ENCODE measurements at places on chromosomes 16 and 17.

DNA sequence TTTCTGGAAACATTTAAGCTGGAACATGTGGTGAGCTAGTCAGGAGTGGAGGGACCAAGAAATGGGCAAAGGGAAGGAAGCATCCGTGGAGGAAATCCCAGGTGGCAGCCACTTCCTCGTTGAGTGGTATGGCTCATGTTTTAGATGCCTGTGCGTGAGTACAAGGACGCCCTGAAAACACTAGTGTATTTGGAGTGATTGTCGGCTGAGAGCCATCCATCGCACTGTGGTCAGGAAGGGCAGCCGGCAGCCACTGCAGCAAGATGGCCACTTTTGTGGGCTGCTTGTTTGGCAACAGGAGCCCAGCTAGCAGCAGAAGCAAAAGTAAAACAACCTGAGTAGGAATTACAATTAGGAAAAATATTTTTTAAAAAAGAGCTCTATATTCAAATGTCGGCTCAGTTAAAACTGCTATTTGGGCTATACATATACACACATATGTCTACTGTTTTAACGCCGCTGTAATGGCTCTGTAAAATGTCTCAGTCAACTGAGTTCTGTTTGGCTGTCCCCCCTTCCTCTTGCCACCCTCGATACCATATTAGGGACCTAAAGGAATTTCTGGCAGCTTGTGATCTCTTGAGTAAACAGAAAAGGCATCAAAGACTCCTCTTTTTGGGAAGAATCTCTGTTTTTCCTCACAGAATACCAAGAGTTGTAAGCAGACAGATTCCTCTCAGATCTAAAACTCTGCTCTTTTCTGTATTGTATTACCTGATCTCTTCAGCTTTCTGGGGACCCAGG lies 39.2 kb downstream of the BRD7 start:
- DNase-seq: no peak
- H3K36me3 ChIP-seq: peaks cover 52% of the 10 kb centered on the region
- H3K27me3 ChIP-seq: no peaks in the 10 kb centered on the region

DNA sequence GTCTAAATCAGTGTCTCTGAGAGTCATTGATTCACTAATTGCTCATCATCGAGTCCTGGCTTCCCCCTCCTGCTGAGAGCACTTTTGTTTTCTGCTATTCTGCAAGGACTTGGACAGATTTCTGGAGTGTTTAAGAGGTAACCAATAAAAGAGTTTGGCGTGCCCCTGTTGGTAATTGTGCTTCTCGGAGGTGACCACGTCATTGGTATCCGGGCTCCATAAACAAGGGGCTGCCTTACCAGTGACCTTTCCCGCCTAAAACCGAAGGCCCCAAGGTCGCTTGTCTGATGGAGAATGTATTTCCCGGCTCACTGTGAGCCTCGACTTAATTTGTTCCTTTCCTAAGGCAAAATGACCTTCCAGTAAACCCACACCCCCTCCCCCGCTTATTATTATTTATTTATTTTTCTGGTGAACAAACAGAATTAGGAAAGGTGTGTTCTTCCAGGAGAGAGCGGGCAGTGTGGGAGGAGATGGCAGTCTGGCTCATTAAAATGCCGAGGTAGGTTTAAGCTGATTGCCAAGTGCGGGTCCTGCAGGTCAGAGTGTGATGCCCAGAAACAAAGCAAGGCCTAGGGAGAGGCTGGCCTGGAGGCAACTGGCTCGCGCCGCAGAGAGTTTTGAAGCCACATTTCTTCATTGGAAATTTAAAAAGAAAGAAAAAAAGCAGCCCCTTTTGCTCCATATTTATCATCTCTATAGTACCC lies 30.2 kb downstream of the MSI2 start:
- H3K4me3 ChIP-seq: no peak overlapping the region
- no peak for DNase-seq
- no peak overlapping the region for H3K27ac ChIP-seq
- H3K36me3 ChIP-seq: peaks cover 20% of the 10 kb centered on the region
- H3K4me1 ChIP-seq: peaks cover 47% of the 10 kb centered on the region
- no peaks in the 10 kb centered on the region for H3K27me3 ChIP-seq

DNA sequence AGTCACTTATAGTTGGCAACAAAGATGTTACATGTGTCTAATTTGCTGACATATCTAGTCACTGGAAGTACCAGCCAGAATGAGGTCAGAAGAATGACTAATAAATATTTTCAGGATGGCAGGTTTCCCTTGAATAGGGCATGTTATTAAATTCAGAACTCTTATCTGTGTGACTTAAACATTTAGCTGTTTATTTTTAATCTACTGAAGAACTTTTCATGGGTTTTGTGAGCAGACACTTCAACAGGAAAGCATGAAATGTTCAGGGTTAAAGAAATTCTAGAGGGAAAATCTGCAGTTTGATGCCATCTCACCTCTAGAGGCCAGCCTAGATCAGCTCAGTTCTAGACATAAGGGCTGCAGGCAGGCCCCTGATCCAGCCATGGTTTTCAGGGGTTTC lies 13.2 kb downstream of the JPT2 start:
- H3K36me3 ChIP-seq: peaks cover 61% of the 10 kb centered on the region
- peaks cover 10% of the 10 kb centered on the region for H3K4me1 ChIP-seq
- H3K4me3 ChIP-seq: no peak overlapping the region

- H3K4me3 ChIP-seq: peak within 1 kb of the TSS; percentile 55
- peaks cover 11% of the 10 kb centered on the region for H3K27me3 ChIP-seq
- no peak within 1 kb of the TSS for H3K27ac ChIP-seq
- no peaks in the 10 kb centered on the region for H3K36me3 ChIP-seq
- peak; percentile 57 for DNase-seq
These were observed at the start of gene MTSS2 for GRCh38 chr16:70685938-70686375. TSS of gene MTSS2 (minus strand) at chr16:70686053. CDS start at chr16:70685791, 262 bp downstream.

GRCh38 chr16:29674188-29674587 lies 4.8 kb upstream of the QPRT start:
- no peak overlapping the region for H3K4me3 ChIP-seq
- H3K4me1 ChIP-seq: peaks cover 11% of the 10 kb centered on the region
- no peak for DNase-seq
- peaks cover 5% of the 10 kb centered on the region for H3K36me3 ChIP-seq
- H3K27me3 ChIP-seq: no peaks in the 10 kb centered on the region

- H3K27me3 ChIP-seq: no peaks in the 10 kb centered on the region
- H3K4me1 ChIP-seq: no peaks in the 10 kb centered on the region
- DNase-seq: no peak
- peaks cover 3% of the 10 kb centered on the region for H3K36me3 ChIP-seq
- H3K27ac ChIP-seq: no peak overlapping the region
These were observed 107.8 kb downstream of the CYB561 start for GRCh38 chr17:63338272-63338671.

- DNase-seq: peak; percentile 67
- no peak overlapping the region for H3K4me3 ChIP-seq
- H3K4me1 ChIP-seq: no peaks in the 10 kb centered on the region
- peaks cover 5% of the 10 kb centered on the region for H3K36me3 ChIP-seq
- no peak overlapping the region for H3K27ac ChIP-seq
These were observed 91.3 kb downstream of the SNX29 start for GRCh38 chr16:12067714-12068401.

- no peaks in the 10 kb centered on the region for H3K36me3 ChIP-seq
- peaks cover 30% of the 10 kb centered on the region for H3K4me1 ChIP-seq
- H3K4me3 ChIP-seq: no peak overlapping the region
- DNase-seq: no peak
- H3K27me3 ChIP-seq: peaks cover 32% of the 10 kb centered on the region
These were observed 5.5 kb downstream of the SPNS2 start for GRCh38 chr17:4504188-4504587.

GRCh38 chr17:45227926-45228762 lies 6.5 kb downstream of the FMNL1 start:
- no peaks in the 10 kb centered on the region for H3K27me3 ChIP-seq
- H3K27ac ChIP-seq: peak overlapping the region; percentile 100
- peak; percentile 65 for DNase-seq

DNA sequence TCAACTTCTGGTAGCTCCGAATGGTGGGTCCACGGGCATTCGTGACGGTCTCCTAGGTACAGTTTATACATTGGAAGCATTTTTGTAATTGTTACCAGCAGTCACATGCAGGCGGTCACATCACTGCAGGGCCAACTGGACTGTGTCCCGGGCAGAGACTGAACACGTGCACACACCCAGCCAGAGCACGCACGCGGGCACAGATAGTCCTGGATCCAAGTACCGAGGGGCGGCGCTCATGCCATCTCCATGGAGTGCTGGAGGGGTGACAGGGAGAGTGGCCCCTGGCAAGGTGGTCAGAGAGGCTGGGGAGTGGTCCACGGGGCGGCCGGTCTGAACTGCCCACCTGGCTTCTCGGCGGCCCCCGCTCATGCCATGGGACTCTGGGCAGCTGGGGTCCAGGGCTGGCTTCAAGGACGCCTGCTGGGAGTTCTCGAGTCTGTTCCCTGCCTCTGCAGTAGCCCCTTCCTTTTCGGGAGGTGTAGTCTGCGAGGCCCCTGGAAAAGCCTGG lies 34.2 kb downstream of the BAIAP2 start:
- no peaks in the 10 kb centered on the region for H3K36me3 ChIP-seq
- H3K4me1 ChIP-seq: no peaks in the 10 kb centered on the region

GRCh38 chr17:40190197-40191021 lies 13.1 kb downstream of the RAPGEFL1 start:
- no peak overlapping the region for H3K27ac ChIP-seq
- H3K36me3 ChIP-seq: no peaks in the 10 kb centered on the region
- H3K4me3 ChIP-seq: peak overlapping the region; percentile 79
- H3K27me3 ChIP-seq: no peaks in the 10 kb centered on the region
- DNase-seq: peak; percentile 48

DNA sequence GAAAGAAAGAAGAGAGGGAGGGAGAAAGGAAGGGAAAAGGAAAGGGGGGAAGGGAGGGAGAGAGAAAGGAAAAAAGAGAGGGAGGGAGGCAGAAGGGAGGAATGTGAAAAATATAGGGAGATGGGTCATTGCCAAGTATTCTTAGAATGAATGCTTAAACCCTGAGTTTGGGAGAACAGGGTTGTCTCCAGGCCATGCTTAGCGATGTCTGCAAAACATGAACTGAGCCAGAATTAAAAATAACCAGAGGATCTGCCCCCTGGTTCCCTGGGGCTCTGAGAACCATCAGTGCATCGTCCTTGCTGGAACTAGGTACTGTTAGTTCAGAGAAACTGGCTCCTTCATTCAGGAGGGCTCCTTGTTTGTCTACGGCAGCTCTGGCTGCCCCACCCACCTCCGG lies 170.4 kb downstream of the IRX5 start:
- H3K36me3 ChIP-seq: no peaks in the 10 kb centered on the region
- DNase-seq: no peak
- no peaks in the 10 kb centered on the region for H3K27me3 ChIP-seq
- no peak overlapping the region for H3K27ac ChIP-seq
- H3K4me3 ChIP-seq: no peak overlapping the region
- H3K4me1 ChIP-seq: no peaks in the 10 kb centered on the region

GRCh38 chr16:87615621-87616041 lies 13.3 kb downstream of the JPH3 start:
- no peak overlapping the region for H3K27ac ChIP-seq
- peaks cover 13% of the 10 kb centered on the region for H3K27me3 ChIP-seq
- DNase-seq: no peak
- H3K4me3 ChIP-seq: no peak overlapping the region
- no peaks in the 10 kb centered on the region for H3K36me3 ChIP-seq

- no peaks in the 10 kb centered on the region for H3K4me1 ChIP-seq
- no peaks in the 10 kb centered on the region for H3K36me3 ChIP-seq
- peaks cover 4% of the 10 kb centered on the region for H3K27me3 ChIP-seq
- H3K27ac ChIP-seq: no peak overlapping the region
These were observed 270.0 kb upstream of the PSMD7 start for GRCh38 chr16:74026373-74027281.

DNA sequence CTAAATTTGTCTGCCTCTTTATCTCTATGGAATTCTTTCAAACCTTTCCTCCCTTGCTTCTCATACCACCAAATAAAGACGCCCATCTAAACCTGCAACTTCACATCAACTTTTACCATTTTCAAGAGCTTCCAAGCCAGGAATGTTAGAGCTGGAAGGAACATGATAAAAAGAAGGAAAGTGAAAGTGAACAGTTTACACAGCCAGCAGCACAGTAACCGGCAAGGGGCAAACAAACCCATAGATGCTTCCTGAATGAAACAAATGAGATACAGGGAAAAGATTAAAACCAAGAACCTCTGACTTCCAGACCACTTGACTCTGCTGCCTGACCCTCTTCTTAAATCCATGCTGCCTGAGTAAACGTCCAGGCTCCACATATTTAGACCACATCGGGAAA lies 231.1 kb upstream of the CA10 start:
- no peak overlapping the region for H3K4me3 ChIP-seq
- H3K27me3 ChIP-seq: no peaks in the 10 kb centered on the region
- H3K36me3 ChIP-seq: no peaks in the 10 kb centered on the region
- DNase-seq: no peak

GRCh38 chr17:5711344-5711743 lies 127.0 kb upstream of the NLRP1 start:
- no peak overlapping the region for H3K4me3 ChIP-seq
- no peaks in the 10 kb centered on the region for H3K36me3 ChIP-seq
- H3K4me1 ChIP-seq: no peaks in the 10 kb centered on the region
- no peak for DNase-seq
- H3K27me3 ChIP-seq: peaks cover 29% of the 10 kb centered on the region

Data from activated CD4-positive, alpha-beta T cell treated with anti-CD3 and anti-CD28 coated beads for 36 hours (primary cell).